Activated CD4-positive, alpha-beta T cell treated with anti-CD3 and anti-CD28 coated beads, Interleukin-2, amount 50 U/mL, for 16 hours (primary cell): ENCODE measurements at places on chromosomes 7 and 10.

DNA sequence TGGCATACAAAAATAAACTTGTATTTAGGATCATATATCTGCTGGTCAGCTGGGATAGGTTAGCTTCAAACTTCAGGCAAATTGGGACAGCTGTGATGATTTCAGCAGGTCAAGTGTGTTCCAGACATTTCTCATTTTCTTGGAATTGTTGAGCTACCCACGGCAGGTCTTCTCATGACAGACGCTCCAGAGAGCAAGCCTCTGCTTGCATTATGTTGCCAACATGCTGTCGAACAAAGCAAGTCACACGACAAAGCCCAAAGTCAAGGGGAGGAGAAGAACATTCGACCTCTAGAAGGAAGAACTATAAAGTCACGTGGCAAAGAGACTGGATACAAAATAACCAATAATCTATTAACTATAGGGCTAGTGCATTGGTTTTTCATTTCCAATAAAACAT is 103.5 kb downstream of the RAB18 start:
- no peak for DNase-seq

GRCh38 chr7:150975536-150976319 is 2.4 kb downstream of the KCNH2 start:
- no peak for DNase-seq

DNA sequence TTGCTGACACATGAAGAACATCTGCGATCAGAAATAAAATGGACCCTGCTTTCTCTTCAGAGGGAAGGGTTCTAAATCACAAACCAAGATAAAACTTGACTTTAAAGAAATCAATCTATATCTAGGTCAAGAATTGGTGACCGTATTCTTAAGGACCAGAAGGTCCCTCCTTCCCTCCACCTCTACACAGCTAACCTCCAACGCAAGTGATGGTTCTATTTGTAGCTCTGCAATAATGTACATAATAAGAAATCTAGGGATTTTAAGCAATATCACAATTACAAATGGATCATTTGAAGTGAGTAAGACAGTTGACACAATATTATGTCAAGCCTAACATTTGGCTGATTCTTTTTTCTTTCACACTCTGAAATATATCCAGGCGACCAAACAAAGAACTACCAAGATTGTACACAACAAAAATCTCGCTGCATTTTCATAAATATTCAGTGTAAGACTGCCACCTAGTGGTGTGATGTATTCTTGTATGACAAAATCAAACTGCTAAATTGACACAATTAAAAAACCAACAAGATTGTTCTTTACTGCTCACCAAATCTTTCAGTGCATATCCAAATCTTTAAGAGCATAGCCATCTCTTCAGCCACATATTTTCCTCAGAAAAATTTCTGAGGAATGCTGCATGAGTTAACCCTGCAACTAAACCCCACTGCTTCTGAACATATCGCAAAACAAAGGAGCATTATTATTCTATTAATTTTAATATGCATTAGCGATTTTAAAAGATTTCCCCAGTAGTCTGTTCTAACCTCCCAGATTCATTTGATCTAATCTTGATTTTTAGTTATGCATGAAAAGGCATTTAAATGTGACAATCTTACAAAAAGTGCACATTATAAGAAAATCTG is 44.5 kb downstream of the ICA1 start:
- peak; percentile 64 for DNase-seq

- no peak for DNase-seq
Measured at GRCh38 chr10:13492493-13493180, 36.2 kb downstream of the BEND7 start.

DNA sequence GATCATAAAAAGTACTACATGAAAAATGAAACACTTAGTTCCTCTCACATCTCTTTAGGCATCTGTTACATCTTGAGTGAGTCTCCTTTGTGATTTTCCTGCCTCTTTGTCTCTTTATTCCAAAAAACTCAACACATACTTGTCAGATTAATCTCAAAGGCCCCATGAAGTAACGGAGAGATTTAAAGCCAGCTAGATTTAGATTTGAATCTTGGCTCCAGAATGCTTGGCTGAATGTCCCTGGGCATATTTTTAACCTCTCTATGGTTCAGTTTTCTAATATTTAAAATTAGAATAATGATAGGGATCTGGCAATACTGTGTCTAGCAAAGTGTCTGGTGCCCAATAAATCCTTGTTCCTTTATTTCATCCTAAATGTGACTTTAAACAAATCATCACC is 140.0 kb downstream of the DGKB start:
- DNase-seq: no peak

GRCh38 chr7:103764901-103765300 is 224.6 kb downstream of the RELN start:
- no peak for DNase-seq

- no peak for DNase-seq
Measured at GRCh38 chr10:76080451-76080850, 649.0 kb downstream of the LRMDA start.

DNA sequence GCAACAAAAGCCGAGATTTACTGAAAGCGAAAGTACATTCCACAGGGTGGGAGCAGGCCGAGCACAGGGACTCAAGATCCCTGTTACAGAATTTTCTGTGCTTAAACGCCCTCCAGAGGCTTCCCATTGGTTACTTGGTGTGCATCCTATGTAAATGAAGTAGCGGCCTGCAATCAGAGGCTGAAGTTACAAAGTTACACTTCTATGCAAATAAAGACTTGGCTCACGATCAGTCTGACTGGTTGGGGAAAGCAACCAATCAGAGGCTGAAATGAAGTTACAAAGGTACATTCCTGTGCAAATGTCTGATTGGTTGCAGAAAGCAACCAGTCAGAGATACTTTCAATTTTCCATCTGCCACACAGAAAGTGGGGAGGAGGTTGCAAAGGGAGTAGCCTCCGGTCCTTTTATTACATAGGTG is 4.1 kb downstream of the ACBD7 start:
- DNase-seq: peak; percentile 9

GRCh38 chr7:48316768-48317167 is 145.5 kb downstream of the ABCA13 start:
- DNase-seq: no peak

- DNase-seq: no peak
Measured at GRCh38 chr10:7365027-7365745, 45.6 kb downstream of the SFMBT2 start.
